ENCODE measurements at places on chromosomes 3 and 15.

GRCh38 chr3:191528589-191528988 lies 67.6 kb downstream of the PYDC2 start:
- no peak for DNase-seq

DNA sequence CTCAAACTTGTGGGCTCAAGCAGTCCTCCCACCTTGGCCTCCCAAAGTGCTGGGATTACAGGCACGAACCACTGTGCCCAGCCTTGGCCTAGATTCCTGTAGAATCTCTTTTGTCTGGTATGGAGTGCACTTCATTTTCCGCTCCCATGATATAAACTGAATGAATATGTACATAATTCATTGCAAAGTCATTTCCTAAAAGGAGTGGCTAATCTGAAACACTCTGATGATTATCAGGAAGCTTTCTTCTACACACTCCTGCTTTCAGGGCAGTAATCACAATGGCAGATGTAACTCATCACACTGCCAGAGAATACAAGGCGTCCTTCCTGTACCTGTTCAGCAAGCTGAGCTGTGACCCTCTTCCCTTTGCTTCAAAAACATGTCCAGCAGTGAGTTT lies 28.6 kb downstream of the RLBP1 start:
- no peak for DNase-seq

DNA sequence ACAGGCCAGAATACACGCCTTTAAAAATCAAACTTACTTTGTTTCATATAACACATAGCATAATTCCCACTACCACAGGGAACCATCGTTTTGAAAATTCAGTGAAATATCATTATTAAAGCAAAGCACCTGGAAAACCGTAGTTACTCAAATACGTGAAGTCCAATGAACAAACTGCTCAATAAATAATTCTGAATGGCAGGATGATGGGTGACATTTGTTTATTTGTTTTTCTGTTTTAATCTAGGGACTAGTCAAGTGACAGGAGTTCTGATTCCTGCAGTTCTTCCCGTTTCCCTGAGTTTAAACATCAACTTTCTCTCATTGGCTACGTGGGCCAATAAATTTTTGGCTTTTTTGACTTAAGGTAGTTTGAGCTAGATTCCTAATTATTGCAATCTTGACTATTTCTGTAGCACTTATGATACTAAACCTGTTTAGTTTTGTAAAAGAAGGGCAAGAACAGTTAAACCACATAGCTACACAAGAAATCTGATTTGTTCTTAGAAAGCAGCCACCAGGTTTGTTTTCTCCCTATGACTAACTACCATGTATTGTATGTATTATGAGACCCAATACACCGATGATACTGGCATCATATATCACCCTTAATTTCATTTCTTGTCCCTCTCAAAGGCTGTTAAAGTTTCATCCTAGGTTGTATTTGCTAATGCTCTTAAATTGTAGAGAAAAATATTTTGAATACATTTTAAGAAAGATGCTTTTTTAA lies 411.2 kb downstream of the SHQ1 start:
- DNase-seq, result no peak

DNA sequence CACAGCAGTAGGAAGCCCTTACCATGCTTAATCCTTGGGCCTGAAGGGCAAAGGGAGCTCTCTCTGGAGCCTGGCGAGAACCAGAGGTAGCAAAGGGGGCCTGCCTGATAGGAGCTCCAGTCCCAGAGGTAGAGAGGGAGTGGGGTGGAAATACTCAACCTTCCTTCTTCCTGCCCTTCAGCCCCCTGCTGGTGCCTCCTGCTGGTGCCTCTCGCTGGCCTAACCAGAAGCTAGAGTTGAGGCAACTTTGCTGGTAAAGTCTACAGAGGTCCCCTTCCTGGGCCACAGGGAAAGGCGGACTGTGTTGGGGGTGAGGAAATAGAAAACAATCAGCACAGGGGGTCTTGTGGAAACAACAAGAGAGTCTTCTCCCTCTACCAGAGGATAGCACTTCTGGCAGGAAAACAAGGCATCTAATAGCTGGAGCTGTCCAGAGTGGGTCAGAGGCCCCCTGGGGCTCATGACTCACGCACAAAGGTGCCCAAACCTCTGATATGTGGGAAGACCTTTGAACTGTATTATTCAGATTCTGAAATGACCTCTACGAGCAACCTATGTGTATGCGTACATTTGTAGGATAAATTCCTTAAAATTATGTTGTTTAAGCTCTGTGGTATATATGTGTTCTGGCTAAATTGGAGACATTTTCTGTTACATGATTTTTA lies 133.9 kb downstream of the LRRC28 start:
- DNase-seq, result no peak

GRCh38 chr15:58171476-58172061 lies 33.4 kb downstream of the AQP9 start:
- no peak for DNase-seq

DNA sequence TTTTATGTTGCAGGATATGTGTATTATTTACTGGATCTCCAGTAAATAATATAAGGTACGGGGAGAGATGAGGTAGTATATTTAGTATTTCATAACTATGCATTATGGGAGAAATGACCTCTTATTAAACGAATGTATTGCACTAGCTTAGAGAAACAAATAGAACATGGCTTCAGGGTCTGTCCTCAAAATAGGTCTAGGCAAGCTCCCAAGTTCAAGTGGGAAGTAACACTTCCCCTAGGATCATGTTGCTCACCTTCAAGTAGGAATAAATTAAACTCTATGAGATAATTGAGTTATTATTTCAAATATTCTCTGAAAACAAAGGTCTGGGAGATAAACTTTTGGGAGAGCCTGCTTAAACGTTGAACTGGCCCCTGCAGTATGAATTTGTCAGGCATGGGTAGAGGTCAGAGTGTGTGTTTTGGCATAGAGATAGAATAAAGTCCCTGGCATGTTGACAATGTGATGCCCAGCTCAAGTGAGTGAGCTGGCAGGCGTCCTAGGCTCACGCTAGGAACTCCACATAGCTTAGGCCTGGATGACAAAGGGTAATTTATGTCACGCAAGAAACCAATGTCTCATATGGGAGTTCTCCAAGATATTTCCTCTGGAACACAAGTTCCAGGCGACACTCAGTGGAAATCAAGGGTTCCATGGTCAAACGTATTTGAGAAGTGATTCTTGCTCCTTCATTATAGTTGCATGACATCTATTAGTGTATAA lies 236.8 kb downstream of the CACNA2D3 start:
- DNase-seq, result no peak

DNA sequence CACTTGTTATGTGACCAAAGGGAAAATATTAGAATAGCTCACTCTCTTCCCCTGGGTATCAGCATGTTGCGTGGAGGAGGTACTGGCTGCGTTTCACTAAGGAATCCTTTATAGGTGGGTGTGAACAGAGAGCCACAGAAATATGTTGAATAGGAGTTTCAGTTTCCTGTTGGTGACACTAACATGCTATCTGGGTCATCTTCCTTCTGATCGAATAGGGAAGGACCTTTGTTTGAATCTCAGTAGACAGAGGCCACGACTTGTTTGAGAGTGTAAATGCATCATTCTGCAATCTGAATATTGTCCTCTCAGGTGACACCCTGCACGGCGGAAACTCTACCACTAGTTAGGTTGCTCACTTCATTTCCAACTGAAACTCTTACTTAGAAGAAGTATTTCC lies 157.9 kb upstream of the SLC2A2 start:
- DNase-seq, result no peak

GRCh38 chr3:155852341-155852740 lies 1.9 kb downstream of the SLC33A1 start:
- DNase-seq, result no peak

DNA sequence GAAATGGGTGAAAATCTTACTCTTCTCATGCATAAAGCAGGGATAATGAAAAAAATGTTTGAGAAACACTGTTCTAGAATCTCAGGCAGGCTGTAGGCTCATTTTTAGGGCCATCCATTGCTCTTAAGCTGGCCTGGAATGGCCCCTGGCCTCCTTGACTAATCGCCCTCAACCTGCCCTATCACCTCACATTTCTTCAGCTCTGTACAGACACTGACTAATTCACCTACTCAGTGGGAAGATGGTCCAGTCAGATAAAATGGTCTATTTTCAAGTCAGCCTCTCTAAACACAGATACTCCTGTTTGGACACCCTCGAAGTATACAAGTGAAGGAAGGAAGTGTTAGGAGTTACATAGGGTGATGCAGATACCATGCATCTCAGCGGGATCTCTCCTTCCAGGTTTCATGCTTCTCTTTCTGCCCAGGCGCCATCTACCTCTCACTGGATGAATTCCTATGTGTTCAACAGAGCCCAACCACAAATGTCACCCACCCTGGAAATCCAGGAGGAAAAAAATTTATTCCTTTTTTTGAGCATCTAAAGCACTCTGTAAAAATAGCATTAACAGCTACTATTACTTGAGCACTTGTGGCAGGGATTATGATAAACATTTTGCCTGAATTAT lies 12.1 kb downstream of the FMN1 start:
- no peak for DNase-seq

- DNase-seq, result no peak
Measured at GRCh38 chr15:60385620-60386552, 11.9 kb downstream of the ANXA2 start.

GRCh38 chr3:118186051-118186450 lies 848.6 kb downstream of the IGSF11 start:
- no peak for DNase-seq

DNA sequence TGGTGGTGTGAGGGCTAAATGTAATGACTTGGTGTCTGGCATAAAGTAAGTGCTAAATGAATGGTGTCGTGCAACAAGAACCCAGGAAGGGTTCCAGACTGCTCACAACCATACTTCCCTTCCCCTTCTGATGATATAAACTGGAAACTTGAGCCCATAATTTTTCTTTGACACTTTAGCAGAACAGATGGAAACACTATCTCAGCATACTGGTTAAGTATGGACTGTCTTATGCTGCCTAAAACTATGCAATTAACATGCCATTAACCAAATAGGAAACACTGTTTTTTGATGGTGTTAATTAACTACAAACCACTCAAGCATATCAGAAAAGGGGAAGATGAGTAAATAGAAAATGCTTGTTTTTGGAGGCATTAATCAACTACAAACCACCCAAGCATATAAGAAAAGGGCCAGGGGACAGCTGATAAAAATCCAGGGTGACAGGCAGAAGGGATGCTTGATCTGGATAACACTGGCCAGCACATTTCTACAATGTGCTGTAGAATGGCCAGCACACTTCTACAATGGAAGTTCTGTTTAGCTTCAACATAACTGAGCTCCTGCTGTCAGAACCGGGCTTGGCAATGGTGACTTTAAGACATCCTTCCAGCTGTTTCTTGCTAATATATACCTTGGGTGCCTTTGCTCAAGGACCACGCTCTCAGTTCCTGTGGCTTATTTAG lies 85.5 kb upstream of the FAM3D start:
- DNase-seq, result no peak

DNA sequence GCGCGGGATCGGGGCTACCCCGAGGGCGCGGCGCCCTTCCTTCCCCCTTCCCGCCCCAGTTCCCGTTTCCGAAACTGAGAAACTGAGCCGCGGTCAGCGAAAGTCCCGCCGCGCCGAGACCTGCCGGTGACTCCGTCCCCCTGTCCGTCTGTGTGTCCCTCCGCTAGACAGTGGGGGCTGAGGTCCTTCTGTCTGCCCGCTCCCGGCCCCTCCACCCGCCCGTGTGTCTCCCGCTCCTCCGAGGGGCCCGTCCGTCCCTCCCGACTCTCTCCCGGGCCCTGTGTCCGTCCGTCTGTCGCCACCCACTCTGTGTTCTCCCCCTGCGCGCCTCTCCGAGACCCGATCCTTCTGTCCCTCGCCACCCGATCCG lies 426 bp downstream of the PRKCD start:
- no peak for DNase-seq

- no peak for DNase-seq
Measured at GRCh38 chr3:176609361-176609760, 587.9 kb downstream of the TBL1XR1 start.

GRCh38 chr15:39781147-39781966 lies 1.3 kb downstream of the FSIP1 start:
- DNase-seq, result no peak

DNA sequence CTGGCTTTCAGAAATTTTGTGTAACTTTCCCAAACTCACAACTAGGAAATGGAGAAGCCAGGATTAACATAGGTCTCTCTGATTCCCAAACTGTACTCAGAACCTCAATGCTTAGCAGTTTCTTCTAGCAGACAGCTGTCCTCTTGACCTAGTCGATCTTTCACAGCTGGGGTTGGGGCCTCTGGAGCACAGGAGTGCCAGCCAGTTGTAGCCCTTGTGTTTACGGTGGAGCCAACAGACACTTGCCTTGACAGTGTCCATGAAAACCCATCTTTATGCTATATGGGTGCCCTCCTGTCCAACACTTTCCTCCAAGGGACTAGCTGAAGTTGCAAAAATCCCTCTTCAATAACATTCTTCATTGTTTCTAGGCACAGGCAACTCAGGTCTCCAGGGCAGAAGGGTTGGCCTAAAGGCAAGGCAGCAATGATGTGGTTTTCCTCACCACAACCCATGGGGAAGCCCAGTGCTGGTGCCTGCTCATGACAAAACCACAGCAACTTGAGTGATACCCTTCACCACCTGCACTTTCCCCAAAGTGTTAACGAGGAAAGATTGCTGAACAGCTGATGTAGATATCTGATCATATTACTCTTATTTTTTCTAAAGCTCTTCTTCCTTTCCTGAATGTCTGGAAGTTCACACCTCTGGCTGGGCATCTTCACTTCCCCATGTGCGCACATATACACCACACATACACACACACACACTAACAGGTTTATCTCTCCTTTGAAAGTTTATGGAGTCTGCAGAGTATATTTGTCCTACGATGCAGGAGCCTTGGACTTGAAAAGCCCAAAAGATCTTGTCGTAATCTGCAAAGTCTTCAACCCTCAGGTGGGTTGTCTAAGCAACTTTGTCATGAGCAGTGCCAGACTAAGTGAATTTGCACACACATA lies 11.0 kb upstream of the KNG1 start:
- DNase-seq, result no peak

DNA sequence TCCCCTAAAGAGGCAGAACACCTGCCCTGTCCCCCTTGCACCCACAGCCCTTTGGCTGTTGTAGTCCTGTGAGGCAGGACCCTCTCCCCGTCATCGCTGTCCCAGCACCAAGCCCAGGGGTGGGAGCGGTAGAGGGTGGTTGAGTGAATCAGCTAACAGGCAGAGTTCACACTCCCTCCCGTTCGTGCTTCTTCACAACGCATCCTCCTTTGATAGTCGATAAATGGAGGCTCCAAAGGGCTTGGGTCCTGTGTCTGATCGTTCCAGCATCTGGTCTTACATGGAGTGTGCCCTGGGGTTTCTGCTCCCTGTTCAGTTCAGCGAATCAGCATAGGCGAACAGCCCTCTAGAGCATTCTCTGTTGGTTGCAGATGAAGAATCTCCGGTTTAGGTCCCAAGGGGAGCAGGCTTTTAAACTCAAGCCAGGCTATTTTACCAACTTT lies 820 bp upstream of the HMCES start:
- DNase-seq, result no peak

GRCh38 chr3:190432216-190432615 lies 17.5 kb downstream of the TMEM207 start:
- DNase-seq, result no peak

GRCh38 chr3:22308871-22309270 lies 557.9 kb upstream of the ZNF385D start:
- DNase-seq, result no peak

DNA sequence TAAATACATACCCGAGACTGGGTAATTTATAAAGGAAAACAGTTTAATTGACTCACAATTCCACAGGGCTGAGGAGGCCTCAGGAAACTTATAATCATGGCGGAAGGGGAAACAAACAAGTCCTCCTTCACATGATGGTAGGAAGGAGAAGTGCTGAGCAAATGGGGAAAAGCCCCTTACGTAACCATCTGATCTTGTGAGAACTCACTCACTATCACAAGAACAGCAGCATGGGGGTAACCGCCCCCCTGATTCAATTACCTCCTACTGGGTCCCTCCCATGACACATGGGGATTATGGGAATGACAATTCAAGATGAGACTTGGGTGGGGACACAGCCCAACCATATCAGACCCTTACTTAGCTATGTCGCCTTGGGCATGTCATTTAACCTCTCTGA lies 27.7 kb downstream of the SCG3 start:
- DNase-seq, result no peak
